ENCODE measurements at places on chromosomes 16 and 17.
A peak's percentile ranks its signal among the peaks of the same experiment; 100 is the strongest.

DNA sequence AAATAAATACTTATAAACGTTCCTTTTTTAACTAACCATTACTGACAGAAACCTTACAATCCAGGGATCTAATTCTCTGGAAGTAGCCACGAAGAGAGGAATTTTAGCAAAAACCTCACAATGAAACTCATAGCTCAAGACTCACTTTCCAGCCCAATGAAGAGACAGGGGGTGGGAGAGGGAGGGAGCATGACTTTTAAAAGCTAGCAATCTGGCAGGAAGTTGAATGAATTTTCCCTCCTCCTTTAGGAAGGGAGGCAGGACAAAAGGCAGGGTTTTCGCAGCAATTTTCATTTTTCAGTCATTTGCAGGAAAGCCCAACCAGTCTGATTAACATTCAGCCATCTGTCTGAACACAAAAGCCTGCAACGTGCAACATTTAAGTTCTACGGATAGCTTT, 381.5 kb upstream of the PSMD7 start:
- DNase-seq, result no peak

GRCh38 chr16:38941-39892, 14.2 kb downstream of the POLR3K start:
- DNase-seq, result no peak

DNA sequence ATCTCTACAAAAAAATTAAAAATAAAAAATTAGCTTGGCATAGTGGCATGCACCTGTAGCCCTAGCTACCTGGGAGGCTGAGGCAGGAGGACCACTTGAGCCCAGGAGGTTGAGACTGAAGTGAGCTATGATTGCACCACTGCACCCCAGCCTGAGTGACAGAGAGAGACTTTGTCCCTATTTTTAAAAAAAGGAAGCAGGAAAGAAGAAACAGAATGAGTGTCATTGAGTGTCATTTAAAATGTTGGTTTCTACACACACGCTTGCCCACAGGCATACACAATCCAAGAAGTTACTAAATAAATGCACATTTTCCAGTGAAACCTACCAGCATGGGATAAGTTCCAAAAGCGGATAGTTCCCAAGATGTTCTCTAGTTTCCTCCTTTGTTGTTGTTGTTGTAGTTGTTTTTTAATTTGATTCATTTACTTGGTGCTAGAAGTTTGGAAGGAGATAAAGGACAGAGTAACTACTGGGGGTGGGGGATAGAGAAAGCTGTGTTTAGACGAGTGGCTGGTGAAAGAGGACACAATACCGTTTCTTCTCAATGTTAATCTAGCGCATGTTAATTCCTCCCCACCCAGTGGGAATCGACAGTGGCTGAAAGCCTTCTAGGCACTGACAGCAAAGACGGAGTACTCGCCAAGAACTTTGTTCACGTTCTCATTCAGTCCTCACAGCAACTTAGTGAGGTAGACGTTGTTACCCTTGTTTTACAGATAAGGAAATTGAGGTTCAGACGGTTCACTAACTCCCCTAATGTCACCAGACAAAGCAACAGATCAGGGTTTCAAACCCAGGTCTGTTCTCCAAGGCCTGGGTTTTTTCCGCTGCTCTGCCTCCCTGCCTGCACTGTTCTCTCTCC, 17.3 kb downstream of the MRPS23 start:
- no peak for DNase-seq

DNA sequence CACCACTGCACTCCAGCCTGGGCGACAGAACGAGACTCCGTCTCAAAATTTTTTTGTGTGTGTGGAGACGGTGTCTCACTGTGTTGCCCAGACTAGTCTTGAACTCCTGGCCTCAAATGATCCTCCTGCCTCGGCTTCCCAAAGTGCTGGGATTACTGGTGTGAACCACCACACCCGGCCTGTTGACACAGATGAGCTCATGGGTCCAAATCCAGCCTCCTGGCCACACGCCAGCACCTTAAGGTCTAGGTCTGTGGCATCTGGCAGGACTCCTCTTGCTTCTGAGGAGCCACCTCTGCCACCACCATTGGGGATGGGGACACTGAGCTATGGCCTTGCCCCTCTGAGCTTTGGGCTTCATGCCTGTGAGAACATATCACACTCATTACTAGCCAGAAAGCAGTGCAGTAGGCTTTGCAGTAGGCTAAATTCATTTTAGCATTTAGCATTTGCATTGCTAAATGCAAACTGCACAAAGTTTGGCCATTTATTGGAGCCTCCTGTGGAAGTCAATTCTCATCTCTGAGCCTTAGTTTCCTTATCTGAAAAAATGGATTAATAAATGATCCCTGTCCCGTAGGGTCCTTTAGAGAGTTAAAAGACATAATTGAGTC, 5.5 kb upstream of the CDIPT start:
- DNase-seq, result no peak

DNA sequence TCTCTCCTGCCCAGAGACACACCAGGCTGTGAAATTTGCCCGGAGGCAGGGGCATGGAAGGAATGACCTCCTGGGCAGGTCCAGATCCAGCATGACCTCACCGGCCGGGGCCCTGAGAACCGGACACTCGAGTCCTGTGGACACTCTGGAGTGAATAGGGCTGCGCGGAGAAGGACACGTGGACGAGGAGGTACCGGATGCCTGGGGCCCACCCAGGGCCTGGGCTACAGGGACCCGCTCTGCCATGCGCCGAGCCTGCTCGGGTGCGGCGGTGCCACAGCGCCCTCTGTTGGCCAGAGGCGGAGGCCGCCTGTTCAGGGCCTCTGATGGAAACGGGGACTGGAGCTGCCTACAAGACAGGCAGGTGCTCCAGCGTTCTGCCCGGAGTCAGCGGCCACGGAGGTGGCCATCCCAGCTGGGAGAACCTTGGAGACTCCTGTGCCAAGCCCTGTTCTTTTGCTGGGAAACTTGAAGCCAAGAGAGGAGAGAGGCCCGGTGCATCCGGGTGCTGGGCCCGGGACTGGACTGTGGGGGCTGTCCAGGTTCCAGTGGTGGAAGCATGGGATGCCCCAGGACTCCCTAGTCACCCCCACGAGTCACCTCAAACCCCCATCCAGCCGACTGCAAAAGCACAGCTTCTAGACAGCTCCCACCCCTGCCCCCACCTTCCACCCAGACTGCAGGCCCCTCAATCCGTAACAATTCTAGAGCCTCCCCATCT, 19.3 kb upstream of the NXPH3 start:
- DNase-seq, result peak; percentile 51

DNA sequence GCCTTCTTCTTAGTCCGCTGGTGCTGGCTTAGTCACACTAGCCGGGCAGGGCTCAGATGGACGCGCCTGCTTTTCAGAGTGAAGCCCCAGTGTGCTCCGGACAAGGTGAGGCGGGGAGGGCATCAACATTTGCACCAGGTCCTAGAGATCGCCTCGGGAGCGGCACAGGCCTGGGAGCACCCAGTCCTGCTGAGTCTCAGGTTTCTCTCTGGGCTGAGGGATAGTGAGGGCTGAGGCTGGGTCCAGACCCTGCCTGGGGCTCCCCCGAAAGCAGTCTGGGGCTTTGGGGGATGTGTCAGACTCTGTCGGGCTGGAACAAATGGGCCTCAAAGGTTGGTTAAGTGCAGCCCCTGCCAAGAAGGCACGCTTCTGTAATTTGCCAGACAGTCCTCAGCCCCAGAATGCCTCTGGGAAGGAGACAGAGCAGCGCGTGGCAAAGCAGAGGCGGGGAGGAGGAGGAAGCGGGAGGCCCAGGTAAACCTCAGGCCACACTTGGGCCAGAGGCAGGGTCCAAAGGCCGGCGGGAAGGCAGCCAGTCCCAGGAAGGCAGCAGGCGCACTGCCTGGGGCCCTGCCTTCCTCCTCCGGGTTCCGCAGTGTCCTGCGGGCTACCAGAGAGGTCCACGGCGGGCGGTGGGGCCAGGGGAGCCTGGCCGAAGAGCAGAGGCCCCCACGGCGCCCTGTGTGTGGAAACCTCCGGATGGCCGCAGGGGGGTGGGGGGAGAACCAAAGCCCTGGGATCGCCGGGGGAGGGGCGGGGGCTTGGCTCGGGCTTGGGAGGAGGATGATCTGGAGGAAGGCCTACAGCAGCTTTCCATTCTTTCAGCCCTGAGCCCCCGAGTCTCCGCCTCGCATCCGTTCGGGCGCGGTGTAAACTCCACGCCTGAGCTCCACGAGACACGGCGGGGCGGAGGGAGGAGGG, 39.5 kb upstream of the ATP2A3 start:
- DNase-seq, result no peak

GRCh38 chr17:44236444-44236991, 17.0 kb upstream of the UBTF start:
- DNase-seq, result no peak

DNA sequence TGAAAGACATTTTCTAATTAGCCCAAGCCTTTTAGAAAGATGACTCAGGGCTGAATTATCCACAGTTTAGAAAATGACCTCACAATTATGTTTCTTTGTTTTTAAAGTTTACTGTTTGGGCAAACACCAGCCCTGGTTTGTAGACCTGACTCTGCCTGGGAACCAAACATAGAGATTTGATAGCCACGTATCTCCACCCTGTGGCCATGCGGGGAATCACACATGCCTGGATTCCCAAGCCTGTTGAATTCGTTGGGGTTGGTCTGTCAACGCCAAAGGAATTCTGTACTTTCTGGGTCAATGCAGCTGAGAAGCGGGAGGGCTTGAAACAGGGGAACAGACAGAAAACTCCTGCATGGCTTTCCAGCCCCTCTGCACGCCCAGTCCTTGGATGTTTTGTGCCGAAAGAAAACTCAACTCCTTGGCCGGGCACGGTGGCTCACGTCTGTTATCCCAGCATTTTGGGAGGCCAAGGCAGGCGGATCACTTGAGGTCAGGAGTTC, 26.9 kb downstream of the CD300A start:
- peak; percentile 41 for DNase-seq

GRCh38 chr17:16301963-16302855, 51.1 kb downstream of the CENPV start:
- no peak for DNase-seq

- no peak for DNase-seq
These were observed 28.0 kb downstream of the ZCCHC14 start for GRCh38 chr16:87464691-87465300.

DNA sequence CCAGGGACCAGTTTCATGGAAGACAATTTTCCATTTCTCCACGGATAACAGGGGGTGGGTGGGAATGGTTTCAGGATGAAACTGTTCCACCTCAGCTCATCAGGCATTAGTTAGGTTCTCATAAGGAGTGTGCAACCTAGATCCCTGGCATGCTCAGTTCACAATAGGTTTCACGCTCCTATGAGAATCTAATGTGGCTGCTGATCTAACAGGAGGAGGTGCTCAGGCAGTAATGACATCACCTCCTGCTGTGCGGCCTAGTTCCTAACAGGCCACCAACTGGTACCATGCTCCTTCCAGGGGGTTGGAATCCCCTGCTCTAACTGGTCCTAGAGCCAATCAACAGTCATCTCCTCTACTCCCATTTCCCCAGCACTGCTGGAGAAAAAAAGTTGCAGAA, 19.9 kb downstream of the TEX14 start:
- no peak for DNase-seq

- no peak for DNase-seq
These were observed 35.4 kb downstream of the ADAM11 start for GRCh38 chr17:44793885-44794842.

- no peak for DNase-seq
These were observed 58.4 kb downstream of the WDR45B start for GRCh38 chr17:82589851-82590180.

- DNase-seq, result no peak
These were observed 53.9 kb downstream of the OR1D5 start for GRCh38 chr17:3009411-3009920.

GRCh38 chr17:29019475-29020181, 13.8 kb upstream of the SEZ6 start:
- no peak for DNase-seq

- DNase-seq, result no peak
These were observed 438.0 kb upstream of the MAF start for GRCh38 chr16:80038566-80038965.

GRCh38 chr17:82283208-82283749, 9.8 kb upstream of the CSNK1D start:
- peak; percentile 68 for DNase-seq

GRCh38 chr16:53103811-53104210, 49.0 kb downstream of the CHD9 start:
- no peak for DNase-seq

DNA sequence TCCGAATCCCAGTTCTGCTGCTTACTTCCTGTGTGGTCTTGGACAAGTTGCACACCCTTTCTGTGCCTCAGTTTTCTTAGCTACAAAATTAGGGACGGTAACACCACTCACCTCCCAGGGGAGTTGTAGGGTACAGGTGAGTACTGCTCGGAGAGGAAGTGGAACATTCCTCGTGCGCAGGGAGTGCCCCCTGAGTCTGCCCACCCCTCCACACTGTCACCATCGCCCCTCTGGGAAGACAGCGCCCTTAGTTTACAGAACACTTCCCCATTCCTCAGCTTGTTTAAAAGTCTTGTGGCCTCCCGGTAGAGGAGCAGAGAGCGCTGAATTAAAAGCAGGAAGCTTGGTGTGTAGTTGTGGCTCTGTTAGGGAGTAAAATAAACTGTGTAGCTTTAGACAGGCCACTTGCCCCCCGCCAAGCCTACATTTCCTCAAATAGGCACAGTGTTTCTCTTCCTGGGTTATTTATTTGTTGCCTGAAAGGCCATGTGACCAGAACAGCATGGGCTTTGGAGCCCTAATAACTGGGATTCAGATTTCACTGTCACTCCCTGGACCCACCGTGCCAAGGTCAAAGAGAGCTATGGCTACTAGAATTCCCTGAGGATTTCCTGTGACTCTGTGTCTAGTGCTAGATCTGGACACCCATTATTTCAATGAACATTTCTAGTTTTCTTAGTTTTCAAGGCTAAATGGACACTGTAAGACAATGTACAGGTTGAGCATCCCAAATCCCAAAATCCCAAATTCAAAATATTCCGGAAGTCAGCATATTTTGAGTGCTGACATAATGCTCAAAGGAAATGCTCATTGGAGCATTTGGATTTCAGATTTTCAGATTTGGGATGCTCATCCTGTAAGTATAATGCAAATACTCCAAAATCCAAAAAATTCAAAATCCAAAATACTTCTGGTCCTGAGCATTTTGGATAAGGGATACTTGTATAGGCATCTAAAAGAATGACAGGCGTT, 372.5 kb downstream of the SNX29 start:
- DNase-seq, result no peak

DNA sequence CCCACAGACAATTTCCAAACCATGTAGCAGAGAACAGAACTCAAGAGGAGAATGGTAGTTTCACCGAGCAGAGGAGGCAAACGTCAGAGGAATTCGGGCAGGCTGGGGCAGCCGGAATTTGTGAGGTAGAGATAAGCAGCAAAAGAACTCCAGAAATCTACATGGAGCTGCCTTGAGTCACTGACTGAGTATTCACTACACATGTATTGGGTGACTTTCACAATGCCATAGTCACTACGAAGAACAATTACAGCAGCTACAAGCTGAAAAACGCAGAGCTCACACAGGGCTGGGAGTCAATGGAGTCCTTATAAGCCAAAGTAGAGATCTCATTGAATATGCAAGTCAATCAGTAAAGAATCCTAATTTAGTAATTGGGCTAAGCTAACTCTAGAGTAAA, 13.4 kb downstream of the CMC2 start:
- no peak for DNase-seq

GRCh38 chr16:82313754-82314153, 143.7 kb upstream of the MPHOSPH6 start:
- DNase-seq, result no peak

GRCh38 chr17:76268015-76268749, 3.0 kb downstream of the UBALD2 start:
- DNase-seq, result no peak
